Activated gamma-delta T cell treated with anti-CD3 and anti-CD28 coated beads, Interleukin-2, amount 50 U/mL, for 16 hours (primary cell): ENCODE measurements at places on chromosomes 2 and 18.

- DNase-seq: no peak
Observed at GRCh38 chr2:21228041-21228895, 104.5 kb downstream of the TDRD15 start.

DNA sequence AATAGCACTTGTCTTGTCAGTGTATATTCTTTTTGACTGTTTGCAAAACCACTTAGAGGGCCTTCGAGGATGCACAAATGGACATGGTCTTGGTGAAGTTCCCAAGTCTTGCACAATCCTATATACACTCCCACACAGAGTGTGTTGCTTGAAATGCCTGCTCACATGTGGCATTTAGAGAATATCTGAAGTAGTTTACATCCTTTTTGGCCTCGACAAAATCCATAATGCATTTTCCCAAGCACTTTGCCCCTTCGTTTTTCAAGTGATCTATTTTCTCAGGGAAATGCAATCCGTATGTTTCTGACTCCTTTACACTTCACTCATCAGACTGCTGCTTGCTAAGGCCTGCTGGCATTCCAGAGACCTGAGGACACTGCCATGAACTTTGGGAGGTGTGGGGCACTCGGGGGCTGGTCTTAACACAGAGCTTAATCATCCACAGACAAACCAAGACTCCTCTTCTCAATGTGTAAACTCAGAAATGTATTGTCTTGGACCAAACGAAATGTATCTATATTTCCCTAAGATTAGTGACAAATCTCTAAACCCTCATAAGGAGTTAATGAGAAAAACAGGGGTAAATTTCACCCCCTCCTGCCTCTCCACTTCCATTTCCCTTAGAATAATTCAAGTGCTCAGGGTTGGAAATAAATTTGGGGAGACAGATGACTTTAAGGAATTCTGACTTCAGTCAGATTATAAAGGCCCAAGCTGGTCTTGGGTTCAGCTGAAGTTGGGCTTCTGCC lies 219.3 kb upstream of the APCDD1 start:
- no peak for DNase-seq

DNA sequence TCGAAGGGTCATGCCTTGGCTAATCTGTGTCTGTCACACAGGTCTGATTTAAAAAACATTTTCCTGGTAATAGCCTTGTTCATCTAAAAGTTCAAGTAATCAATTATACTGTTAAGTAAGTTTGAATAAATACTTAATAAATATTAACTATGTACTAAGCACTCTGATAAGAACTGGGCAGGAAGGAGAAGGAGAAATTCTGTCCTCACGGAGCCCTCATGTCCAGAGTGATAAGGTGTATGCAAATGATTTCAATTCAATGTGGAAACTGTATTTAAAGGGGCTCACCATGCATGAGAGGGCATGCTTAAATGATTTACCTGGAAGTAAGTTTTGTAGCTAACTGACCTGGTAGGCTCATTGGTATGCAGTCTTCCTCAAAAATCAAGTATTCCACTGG lies 94.0 kb upstream of the LYPD6 start:
- DNase-seq: no peak

- no peak for DNase-seq
Observed at GRCh38 chr18:23550898-23551297, 35.4 kb downstream of the NPC1 start.

DNA sequence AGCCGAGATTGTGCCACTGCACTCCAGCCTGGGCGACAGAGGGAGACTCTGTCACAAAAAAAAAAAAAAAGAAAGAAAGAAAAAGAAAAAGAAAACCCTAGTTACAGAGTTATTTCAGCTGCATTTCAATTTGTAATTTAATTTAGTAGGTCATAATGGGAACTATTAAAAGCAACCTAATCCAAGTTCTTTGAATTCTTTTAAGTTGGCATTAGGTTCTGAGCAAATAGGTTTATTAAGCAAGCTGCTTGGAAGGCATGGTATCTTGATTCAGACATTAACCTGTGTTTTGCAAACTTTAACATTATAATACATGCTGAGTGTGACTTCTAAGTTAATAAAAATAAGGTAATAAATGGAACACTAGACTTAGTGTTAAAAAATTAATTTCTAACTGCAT lies 29.8 kb upstream of the COBLL1 start:
- DNase-seq: no peak

- no peak for DNase-seq
Observed at GRCh38 chr2:204971206-204971907, 426.1 kb downstream of the PARD3B start.

DNA sequence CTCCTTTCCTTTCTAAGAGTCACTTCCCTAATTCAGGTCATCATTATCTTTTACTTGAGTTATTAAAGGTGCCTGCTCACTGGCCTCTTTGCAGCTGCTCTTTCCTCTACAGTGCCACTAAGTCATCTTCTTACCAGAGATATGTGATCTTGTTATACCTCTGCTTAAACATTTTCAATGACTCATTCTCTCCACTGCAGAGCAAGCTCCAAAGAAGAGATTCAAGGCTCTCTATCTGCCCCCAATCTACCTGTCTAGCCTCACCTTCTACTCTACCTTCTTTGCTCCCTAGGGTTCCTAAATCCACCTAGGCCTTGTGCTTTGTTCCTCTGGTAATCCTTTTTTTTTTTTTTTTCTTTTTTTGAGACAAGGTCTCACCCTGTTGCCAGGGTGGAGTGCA lies 3.1 kb downstream of the ARHGEF33 start:
- DNase-seq: no peak

GRCh38 chr2:65279756-65280155 lies 52.1 kb downstream of the ACTR2 start:
- DNase-seq: no peak

GRCh38 chr2:16974688-16975087 lies 309.1 kb upstream of the CYRIA start:
- DNase-seq: no peak

GRCh38 chr2:224716921-224717320 lies 756 bp upstream of the CCDC195 start:
- no peak for DNase-seq

DNA sequence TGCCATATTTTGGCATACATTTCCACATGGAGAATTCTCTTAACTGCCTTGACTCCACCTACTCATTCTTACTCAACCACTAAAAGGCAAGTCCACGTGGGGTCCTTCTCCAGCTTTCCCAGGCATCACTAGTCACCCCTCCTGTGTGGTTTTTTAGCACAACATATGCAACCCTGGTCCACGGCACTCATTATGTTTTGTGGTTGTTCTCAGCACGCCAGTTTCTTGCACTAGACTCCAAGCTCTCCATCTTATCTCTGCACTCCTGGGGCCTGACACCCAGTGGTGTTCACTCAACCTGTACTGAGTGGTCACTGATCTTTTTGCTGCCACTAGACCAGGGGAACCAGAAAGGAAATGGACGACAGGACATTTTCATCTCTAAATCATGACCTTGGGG lies 18.0 kb downstream of the MARCHF4 start:
- DNase-seq: no peak

- no peak for DNase-seq
Observed at GRCh38 chr18:681985-682384, 24.5 kb downstream of the TYMS start.

DNA sequence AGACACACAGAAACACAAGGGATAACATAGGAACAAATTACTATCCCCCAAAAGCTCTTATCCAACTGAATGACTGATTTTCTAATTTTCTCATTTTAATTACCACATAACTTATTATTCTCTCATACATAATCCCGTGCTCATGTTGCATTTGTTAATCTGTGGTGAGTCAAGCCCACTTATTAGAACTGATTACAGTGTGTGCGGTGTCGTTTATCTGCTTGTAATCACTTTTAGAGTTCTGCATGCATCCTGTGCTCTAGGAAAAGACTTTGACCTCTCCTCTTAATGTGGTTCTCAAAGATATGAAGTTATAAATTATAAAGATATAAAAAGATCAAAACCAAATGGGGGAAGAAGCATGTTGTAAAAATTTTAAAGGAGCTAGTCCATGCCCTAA lies 29.7 kb downstream of the CNDP1 start:
- no peak for DNase-seq

DNA sequence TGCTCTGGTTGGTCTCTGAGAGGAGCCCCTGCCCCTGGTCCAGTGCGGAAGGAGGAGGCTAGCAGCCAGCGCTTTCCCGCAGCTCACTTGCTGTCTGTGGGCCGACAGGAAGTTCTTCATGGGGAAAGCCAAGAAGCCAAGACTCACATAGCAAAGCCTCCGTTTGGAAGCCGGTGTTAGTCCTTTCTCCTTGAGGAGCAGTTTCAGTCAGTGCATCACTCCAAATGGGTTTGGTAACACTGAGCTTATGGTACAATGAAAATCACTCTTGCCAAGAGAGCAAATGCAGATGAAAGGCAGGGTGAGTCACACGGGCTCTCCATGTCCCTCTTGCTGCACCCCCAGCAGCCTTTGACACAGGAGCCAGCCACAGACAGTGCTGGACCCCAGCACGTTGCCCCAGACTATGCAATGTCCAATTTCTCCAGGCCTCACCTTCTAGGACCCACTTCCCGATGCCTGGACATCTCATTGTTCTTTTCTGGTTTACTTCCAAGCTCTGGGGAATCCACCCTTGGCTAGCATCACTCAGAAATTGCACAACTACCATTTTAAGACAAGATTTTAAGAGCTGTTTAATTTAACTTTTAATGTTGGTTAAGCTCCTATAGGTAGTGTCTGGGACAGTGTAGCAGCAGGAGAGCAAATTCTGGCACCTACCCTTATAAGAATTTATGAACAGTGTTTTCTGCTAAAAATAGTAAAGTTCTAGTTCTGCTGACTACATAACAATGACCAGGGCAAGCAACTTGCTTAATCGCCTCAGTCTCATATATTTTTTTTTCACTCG lies 174.9 kb downstream of the ASB1 start:
- DNase-seq: no peak

GRCh38 chr2:15596968-15597367 lies 5.3 kb downstream of the DDX1 start:
- DNase-seq: no peak

- DNase-seq: no peak
Observed at GRCh38 chr2:15624903-15625302, 33.2 kb downstream of the DDX1 start.

DNA sequence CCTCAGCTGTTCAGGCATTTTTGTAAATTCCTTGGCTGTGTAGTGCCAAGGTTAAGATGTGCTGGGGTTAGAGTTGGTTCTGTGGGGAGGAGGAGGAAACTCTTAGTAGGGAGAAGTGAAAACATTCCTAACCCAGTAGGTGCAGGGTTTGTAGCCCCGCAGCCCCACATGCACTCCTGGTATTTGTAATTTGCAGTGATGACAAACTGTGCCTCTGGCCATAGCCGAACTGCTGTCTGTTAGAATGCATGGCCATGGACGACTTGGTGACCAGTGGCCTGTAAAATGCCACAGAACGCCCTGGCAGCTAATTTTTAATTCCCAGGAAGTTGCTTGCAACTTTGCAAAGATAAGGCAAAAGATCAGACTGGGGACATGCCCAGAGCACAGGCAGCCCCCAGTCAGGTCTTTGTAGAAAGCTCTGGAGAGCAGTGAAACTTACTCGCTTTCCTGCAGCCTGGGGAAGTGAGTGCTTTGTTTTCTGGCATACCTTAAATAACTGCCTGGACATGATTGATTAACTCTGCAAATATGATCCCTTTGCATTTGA lies 38.4 kb downstream of the LYPD6B start:
- DNase-seq: no peak

DNA sequence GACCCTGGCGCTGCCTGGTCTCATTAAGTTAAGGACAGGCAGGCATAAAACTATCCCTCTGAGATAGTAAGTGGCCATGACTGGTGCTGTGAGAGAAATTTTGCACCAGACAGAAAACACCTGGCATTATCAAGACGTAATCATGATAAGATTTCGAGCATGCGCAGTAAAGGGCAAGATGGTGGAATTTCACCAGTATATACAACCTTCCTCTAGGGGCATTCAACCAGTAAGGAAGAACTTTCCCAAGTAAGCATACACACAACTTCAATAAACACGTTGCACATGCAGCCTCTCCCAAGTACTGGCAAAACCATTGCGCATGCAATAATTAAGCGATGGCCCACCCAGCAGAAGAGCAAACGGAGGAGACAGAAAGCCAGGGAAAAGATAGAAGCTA lies 1376.4 kb upstream of the CRIM1 start:
- no peak for DNase-seq

GRCh38 chr2:131058214-131058843 lies 34.9 kb downstream of the FAM168B start:
- DNase-seq: no peak

DNA sequence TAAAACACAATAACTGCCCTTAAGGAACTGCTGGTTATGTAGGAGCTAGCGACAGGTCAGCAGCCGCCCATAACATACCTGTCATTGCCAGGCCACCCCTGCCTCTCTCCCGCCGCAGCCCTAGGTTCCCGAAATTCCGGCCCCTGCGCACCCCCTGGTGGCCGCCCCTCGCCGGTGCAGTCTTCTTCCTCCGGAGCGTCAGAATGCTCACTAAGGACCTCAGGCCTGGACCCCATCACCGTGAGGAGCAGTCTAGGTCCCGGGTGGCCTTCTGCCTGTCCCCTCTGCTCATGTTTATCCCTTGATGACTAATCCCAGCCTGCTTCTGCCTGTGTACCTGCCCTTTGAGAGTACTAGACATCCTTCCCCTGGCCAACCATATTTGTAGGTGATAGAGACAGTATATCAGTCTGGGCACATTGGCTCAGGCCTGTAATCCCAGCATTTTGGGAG lies 115.7 kb upstream of the SLC1A4 start:
- DNase-seq: peak; percentile 75

DNA sequence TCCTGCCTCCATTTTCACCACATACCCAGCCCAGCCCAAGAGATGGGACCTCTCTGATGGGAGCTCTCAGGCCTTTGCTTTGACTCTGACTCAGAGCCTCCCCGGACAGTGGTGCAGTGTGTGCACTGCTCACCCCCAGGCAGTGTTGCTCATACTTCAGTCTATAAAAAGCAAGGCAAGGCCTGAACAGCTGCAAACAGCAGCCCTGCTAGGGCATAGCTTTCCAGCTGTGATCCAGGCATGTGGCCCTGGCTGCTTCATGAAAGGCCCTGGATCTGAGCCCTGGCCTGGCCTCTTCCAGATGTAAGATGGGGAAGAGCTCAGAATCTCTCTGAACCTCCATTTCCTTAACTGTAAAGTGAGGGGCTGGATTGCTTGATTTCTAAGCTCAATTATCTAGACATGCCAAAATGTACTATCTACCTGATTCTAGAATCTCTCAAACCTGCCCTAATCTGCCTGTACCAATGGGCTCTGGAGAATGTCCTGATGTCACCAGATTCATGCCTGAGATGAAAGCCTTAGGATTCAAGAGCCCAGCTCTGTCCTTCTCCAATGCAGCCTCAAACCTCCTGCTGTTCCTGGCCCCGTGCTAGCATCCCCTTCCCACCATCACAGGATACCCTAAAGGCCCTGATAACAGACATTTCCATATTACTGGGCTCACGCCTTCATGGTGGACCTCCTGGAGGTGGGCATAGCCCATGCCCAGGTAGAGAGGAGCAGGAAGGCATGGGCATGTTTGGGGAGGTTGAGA lies 206.9 kb downstream of the ARL4C start:
- DNase-seq: no peak

- DNase-seq: no peak
Observed at GRCh38 chr2:174704061-174704460, 60.2 kb downstream of the CHRNA1 start.

- no peak for DNase-seq
Observed at GRCh38 chr18:56374007-56374655, 264.3 kb downstream of the TXNL1 start.
